ENCODE measurements at places on chromosomes 16 and 17.

- DNase-seq: no peak
These were observed 46.6 kb upstream of the LYRM9 start for GRCh38 chr17:27939474-27940465.

DNA sequence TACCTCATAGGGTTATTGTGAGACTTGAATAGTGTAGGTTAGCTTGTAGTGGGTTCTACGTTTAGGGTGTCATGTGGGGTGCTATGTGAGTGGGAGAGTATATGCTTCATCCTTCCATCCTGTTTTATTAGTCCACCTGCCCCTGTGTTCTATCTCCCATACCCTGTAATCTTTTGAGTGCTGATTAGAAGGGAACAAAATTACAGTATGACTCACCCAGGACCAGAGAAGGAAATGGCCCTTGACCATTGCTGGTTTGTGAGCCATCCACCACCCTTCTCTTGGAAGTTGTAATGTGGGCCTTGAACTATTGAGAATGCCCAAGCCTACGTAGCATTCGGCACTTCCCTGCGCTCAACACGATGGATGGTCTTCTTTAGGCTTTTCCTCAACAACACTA, 17.1 kb downstream of the SAP30BP start:
- DNase-seq: no peak

DNA sequence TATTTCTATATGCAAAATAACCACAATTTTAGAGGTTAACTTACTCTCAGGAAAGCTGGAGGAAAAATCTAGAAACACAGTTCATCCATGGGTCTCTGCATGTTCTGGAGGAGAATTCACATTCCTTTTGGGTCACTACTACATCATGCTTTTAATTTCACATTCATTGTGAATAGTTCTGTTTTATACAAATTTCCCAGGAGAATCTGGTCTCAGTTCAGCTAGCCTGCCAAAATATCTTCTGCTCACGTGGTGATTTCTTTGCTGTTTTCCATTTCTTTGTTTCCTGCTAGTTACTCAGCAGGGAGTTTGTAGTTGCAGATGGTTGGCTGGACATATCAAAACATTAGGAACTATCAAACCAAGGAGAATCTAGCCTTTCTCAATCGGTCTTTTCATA, at the start of gene ABCA9:
Gene ABCA9, minus strand, starts transcription at position 106 of the 400 bp plus-strand sequence. CDS start 9,801 bp downstream, outside the sequence.
- no peak for DNase-seq

DNA sequence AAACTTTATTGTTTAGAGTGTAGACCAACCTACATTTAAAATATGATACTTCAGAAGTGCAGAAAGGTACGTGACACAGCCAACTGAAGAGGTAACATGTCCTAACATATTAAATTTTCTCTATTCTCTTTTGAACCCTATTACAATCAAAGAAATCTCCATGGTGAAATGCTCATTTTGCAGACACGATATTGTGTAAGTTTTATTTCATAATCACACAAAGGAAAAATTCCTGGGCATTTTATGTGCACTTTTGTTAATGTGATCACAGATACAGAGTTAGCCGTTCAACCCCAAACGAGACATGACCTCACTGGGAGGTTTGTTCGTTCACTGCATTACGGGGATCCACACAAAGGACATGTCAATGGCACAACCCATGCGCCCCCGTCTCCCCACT, 21.8 kb downstream of the KCNJ16 start:
- DNase-seq: no peak

DNA sequence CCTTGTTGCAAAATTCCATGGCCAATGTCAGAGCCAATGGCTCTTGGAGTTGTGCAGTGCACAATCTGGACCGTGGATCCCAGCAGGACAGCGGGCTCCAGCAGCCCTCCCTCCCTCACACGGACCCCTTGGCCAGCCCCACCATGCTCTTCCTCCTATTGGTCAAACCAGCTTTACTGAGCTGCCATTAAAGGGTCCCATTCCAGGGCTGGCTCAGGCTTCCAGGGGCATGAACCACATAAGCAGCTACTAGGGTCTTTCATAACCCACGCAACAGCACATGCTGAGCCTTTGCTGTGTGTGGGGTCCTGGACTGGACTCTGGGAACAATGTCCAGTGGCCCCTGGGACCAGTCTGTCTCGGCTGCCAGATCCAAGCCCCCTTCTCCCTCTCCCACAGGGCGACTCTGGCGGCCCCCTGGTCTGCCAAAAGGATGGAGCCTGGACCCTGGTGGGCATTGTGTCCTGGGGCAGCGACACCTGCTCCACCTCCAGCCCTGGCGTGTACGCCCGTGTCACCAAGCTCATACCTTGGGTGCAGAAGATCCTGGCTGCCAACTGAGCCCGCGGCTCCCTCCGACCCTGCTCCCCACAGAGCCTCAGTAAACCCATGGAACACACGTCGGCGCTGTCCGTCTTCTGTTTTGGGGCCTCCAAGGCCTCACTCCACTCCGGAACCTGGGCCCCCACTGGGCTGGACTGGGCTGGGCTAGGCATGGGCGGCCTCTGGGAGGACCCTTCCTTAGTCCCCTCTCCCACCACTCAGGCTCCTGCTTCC, 5.7 kb downstream of the CTRB1 start:
- no peak for DNase-seq

DNA sequence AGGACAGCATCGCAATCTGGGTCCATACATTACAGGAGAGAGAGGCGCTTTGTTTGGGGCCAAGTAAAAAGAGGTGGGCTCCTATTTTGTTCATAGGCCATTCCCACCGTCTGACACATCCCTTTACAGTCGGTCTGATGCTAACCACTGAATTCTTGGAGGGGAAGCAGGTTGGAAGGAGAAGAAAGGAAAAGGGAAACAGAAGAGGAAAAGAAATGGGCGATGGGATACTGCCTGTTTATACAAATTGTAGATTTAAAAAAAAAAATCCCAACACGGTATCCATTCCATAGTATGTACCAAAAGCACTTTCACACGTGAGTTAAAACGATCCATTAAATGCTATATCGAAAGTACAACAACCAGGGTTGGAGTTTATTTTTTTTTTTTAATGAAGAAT, 4.0 kb upstream of the ZFHX3 start:
- DNase-seq: no peak

- no peak for DNase-seq
These were observed 22.5 kb downstream of the ATPAF2 start for GRCh38 chr17:18016426-18016825.

DNA sequence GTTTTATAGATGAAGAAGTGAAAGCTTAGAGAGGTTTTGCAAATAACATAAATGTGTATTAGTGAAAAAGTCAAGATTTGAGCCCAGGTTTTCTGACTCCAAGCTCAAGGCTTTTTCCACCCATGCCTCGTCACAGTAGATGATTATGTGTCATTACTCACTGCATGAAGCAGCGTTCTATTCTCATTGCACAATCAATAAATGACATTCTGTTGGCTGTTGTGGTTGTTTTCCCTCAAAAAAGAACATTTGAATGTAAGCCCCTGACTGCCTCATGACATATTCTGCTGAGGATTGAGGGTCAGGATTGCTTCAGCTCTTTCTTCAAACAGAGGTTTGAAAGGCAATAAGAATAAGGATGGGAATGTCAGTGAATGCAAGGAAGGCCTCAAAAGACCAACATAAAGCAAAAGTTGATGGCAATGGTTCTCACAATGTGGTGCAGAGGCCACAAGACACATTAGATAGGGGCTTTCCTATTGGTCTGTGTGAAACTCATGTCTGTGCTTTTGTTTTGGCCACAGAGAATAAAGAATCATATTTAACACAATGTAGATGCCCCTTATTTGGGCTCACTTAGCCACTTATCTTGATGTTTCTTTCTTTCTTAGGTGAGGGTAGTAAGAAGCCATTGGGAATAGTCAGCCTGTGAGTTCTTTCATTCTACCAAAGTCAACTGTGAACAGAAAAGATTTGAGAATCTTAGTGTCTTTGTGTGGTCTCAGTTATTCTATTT, 5.4 kb upstream of the MMD start:
- DNase-seq: no peak

DNA sequence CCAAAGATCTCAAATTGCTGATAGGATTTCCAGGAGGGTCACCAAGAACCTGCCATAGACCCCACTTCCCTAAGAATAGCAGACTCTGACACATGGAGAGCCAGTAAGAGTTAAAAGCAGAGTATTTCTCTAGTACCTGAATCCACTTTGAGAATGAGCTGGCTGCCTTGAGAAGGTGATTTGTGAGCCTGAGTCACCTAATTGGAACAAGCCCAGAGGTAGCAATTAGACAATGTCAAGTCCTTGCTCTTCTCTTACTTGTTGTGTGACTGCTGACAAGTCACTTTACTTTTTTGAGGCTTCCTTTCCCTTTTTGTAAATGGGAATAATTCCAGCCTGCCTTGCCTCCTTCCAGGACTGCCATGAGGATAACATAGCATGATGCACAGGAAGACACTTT, 76.1 kb upstream of the ASIC2 start:
- DNase-seq: no peak
